ENCODE measurements at places on chromosomes 4 and X.
A peak's percentile ranks its signal among the peaks of the same experiment; 100 is the strongest.

DNA sequence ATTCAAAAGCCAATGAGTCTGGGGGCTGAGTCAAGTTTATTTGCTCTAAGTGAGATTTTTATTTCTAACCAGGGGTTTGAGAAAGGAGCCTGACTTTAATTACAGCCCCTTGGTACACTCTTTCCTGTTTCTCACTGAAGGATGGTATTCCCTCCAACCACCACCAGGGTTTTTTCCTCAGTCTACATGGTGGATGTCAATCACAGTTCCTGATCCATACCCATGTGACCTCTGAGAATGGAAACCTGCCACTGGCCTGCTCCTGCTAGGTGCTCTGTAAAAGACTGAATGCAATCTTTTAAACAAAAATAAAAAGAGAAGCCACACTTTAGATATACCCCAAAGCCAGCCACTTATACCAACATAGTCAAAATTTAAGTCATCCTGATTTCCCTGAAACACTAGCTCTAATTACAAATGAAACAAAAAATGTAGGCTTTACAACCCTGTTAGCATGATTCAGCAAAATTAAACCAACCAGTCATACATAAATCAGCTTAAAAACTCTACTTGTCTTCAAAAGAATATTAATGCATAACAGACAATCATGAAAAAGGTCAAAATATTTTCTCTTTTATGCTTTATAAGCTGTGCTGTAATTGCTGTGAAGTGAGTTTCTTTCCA is 112.1 kb upstream of the NWD2 start:
- no peak for DNase-seq

DNA sequence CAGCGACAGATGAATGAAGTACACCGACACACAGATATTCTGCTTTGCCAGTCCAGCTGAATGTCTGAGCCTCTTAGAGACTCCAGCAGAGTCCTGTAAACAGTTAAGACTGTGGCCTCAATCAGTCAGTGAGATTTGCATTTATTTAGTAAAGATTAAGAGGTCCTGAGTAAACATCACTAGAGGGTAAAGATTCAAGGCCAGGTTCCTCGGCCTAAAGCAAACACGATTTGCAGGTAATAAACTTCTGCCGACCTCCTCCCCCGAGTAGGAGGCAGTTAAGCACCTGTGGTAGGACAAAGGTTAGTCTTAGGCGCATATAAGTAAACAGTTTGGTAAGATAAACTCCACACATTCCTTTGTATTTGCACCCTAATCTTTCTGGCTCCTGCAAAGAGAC is 99.6 kb downstream of the CFAP47 start:
- DNase-seq, result no peak

- DNase-seq, result no peak
Measured at GRCh38 chrX:129522184-129523078, 859 bp downstream of the SMARCA1 start.

- no peak for DNase-seq
Measured at GRCh38 chrX:49915361-49916222, 6.8 kb upstream of the CLCN5 start.

- DNase-seq, result peak; percentile 72
Measured at GRCh38 chr4:127870688-127871087, 10.0 kb upstream of the PLK4 start.

DNA sequence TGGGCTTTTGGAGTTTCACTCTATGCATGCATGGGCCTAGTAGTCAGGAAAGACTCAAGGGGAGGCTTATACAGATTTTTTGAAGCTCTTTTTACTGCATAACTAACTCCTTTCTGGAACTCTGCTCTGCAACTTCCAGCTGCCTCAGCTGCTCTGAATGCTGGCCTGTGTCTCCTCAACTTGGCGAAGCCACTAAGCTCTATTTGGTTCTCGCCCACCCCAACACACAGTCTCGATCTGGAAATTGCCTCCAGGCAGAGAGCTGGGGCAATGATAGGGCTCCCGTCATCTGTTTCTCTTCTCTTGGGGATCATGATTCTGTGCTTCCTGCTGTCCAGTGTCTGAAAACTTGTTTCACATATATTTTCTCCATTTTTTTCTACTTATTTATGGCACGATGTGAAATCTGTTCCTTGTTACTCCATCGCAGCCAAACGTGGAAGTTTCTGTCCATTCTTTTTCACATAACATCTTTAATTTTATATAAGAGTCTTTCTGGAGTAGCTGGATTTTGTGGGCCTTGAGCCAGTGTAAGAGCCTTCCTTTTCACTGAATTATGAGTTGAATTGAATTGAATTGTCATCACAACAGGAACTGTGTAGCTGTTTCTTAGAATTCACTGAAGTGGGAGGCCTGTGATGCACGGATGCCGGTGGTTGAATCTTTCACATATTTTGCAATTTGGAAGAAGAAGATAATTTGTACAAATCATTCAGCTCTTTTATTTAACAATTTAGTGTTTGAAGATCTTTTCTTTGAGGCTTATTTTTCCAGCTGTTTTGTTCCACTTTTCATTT is 9.0 kb downstream of the ZNF275 start:
- DNase-seq, result no peak

GRCh38 chr4:145609481-145610427 is 9.4 kb upstream of the MMAA start:
- peak; percentile 43 for DNase-seq

DNA sequence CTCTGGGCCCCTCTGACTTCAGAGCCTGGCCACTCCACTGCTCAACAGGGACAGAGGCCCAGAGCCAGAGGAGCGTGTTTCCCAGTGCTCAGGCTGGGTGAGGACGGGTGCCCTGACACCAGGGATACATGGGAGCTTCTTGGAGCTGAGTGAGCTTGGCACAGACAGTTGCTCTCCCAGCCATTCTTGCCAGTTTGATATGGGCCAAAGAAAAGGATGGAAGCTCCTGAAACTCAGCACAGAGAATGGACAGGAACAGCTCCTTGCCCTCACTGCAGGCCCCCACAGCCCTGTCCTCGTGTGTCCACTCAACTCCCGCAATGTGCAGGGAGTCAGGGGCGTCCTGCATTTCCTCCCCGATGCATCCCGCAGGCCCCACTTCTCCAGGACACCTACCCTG is 38.8 kb downstream of the NSG1 start:
- DNase-seq, result no peak

DNA sequence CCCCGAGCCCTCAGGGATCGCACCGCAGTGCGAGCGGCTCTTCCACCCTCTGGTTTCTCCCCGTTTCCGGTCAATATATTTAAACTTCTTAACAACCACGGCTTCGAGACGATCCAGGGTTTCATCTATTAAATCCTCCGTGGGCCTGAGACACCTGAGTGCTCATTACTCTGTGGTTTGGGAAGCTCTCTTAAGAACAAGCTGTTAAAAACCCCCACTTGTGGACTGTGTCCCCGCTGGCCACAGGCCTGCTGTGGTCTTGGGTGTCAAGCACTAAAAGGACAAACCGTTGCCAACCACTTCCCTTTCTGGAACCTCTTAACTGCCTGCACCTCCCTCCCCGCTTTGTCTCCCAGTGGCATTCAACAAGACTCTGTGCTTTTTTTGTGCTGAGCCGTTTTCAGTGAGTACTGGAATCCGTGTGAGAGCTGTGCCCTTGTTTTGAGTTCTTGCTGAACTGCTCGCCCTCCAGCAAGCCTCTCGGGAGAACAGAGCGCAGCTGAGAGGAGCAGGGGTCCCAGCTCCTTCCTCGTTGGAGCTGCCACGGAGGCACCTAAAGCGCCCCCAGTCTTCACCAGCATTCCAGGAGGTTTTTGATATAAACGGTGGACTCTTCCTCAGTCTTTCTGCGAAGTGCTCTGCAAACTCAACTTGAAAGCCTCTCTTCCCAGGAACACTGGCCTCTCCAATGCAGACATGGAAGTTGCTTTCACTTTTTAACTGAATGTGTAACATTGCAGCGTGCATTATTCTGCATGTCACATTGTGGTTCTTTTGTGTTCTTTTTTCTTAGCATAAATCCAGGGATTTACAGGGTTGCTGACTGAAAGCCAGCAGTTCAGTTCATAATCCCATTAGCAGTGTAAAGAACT is 691 bp upstream of the IGFBP7 start:
- DNase-seq, result peak; percentile 69

DNA sequence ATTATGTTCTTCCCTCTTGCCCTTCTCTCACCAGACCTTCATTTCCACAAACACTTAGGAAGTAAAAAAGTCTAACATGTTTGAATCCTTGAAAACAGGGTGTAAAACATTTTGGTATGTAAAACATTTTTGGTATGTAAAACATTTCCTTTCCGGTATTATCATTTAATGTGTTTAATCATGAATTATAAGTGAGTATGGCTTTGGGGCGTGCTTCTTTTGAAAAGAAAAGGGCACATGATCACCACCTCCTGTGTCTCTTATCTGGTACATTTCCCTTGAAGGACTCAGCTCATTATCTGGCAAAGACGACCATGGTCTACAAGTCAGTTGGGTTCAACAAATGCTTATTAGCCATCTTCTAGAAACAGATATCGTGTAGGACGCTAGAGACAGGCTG is 283.6 kb downstream of the FRMPD4 start:
- no peak for DNase-seq

DNA sequence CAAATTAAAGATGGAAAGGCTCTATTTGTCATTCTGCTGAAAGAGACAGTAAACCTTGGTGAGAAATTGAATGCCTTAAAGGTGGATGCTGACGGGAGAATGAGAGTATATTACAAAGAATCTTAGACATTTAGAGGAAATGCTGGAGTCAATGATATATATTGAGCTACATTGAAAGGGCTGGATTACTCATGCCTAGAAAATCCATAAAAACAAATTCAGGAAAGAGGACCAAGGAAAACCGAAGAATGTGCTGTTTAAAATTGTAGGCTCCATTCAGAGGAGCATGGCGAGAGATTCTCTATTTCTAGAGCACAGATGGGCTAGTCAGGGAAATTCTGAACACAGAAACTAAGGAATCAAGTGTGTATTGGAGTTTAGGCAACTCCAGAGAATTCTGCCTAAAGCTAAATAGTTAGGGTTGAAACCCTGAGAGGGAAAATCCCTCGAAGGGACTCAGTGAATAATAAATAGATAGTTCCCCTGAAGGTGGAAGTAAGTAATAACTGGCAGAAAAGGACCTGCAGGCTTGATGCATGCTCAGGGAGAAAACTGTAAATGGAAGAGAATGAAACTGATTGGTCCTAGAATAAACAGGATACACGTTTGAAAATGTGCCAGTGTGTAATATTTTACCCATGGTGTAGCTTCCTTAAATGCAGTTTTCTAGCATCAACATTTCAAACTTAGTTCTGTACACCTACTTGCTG is 1532.4 kb upstream of the TENM3 start:
- DNase-seq, result no peak

GRCh38 chr4:76383001-76383400 is 37.9 kb downstream of the CCDC158 start:
- no peak for DNase-seq

DNA sequence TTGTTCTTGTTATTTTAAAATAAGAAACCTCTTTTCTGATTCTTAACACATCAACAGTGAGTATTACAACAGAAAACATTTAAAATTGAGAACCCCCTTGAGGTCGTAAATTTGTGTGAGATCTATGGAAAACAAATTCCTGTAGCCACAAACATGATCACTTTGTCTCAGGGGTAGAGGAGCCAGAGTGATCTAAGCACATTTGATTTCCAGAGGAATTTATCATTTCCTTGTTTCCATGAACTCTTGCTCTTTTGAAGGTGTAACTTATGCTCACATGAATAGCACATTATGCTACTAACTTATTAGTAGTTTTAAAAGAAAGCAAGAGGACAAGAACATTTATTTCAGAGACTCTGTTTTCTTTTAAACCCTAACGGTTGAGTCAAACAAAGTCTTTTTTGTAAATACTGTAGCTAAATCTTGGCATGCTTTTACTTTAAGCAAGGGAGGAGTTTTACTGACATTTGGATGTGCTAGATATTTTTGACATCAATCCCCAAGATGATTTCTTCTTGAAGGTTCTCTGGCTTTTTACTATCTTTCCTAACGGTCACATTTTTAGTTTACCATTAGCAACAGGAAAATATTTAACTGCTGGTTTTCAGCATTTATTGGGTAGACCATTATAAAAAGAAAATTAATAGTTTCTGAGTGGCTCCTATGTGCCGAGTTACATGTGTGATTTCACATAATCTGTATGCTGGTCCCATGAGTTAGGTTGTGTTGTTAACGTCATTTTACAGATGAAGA is 27.9 kb upstream of the ZCCHC12 start:
- DNase-seq, result no peak

Data from smooth muscle cell of the brain vasculature (primary cell).